ENCODE measurements at places on chromosomes 2 and 18.

GRCh38 chr18:42107691-42108450 lies 152.8 kb downstream of the PIK3C3 start:
- DNase-seq, result no peak

- no peak for DNase-seq
Observed at GRCh38 chr2:187644486-187644885, 90.3 kb upstream of the TFPI start.

DNA sequence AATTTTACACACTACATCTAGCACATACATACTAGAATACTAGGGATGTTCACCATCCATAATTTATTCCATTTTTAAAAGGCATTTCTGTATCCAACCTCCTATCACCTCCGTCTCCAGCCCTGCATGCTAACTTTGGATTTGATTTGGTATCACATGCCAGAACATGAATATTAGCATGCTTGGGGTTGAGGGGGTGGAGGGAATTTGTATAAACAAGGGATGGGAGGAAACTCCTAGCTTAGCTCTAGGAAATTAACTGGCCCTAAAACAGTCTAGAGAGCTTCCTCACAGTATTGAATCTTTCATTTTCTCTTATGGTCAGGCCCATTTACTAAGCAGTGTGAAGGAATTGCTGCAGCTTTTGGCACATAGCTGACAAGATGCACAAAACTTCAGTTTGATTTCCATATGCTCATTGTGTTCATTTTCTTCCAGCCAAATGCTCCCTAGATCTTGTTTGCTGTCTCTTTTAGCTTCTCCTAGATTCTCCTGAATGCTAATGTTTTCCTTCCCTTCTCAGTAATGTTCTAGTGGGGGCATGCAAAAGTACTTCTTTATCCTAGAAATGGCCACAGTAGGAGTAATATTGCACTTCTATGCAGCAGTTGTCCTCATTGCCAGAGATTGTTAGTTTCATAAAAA lies 135.2 kb downstream of the VWC2L start:
- no peak for DNase-seq

DNA sequence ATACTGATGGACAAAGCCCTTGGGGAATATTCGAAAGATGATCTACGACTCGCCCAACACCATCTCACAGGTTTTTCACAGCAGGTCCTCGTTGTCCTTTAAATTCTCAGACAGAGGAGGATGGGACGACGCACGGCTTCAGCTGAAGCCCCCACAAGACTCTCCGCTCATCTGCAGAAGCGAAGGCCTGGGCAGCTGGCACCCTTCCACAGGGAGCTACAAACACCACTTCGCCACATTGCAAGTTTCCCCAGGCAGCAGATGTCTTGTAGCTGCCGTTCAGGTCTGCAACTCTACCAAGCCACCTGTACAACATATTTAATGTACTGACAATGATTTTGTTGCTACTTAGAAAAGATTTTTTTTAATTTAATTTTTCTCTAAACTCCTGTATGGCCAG lies 642.9 kb downstream of the ZEB2 start:
- peak; percentile 49 for DNase-seq

GRCh38 chr2:234444893-234445292 lies 52.0 kb downstream of the ARL4C start:
- DNase-seq, result no peak

DNA sequence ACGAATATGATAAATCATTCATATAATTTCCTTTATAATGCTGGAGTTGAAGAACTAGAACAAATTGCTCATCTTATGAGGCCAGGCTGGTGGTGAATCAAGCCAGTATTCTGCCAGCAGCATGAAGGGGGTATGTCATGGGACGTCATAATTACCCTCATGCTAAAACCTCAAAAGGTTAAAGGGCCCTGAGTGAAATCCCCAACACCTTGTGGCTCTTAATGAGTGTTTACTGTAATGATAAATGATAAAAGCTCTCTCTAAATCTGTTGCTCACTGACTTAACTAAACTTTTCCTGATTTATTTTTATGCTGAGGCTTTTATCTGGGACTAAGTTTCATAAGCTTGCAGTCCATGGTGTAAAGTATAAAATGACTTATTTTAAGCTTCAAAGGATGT lies 18.3 kb upstream of the NEDD4L start:
- DNase-seq, result no peak

DNA sequence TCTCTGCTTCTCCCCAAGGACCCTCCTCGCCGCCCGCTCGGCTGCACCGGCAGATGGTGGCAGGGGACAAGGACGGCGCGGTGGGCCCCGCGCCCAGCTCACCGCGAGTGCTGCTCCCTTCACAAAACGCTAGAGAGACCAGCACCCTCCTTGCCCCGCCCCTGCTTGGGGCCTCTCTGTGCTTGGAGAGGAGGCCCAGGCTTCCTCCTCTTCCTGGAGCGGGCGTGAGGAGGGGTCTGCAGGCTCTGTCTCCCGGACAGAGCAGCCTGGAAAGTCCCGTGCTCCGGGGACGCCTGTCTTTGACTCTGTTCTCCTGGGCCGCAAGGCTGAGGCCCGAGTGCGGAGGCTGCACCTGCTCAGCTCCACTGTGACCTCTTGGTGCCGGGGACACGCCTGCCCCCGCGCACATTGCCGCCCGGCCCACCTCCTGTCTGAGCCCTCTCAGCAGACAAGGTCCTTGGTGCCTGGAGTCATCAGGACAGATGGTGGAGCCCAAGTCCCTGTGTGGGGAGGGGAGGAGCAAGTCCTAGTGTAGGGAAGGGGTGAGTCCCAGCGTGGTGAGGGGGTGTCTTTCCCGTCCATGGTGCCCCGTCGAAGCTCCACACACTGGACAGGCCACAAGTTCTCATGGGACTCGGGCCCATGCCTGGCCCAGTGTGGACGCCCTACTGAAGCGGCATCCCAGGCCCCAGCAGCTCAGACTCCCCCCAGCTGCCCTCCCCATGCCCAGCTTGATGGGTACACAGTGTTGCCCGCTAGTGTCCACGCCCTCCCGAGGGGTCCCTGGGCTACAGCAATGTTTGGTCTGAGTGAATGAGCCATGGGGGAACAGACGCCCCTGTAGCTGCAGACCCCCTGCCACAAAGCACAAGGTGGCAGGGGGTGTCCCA lies 33.8 kb downstream of the RTP5 start:
- peak; percentile 34 for DNase-seq

DNA sequence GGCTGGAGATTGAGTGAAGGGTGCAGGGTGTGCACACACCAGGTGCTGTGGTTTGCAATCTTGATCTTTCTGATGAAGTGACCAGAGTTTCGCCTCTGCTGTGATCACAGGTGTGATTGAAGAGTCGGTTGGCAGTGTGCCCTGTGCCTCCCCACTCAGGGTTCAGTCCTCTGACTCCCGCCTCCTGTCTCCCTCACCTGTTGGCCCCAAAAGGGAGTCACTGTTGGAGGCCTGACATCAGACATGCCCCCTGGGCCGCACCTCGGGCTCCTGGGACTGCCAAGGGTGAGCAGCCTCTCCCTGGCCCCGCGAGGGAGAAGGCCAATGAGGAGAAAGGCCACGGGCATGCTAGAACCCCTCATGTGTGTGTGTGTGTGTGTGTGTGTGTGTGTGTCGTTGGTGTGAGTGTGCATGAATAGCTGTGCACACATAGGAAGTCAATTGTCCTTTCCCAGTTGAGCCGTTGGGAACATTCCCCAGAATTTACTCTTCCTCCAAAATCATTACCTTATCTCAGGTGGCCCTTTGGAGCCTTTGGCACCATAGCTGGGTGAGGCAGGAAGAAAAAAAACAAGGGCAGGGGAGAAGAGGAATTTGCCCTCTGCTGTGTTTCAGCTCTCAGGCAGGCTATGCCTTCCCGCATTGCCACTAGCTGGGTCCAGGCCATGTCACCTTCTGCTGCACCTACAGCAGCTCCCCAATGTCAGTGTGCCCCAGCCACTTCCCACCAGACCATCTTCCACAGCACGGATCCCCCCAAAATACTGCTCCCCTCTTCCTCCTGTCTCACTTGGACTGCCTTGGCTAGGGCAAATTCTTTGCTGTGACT lies 78.1 kb upstream of the LAPTM4A start:
- no peak for DNase-seq

DNA sequence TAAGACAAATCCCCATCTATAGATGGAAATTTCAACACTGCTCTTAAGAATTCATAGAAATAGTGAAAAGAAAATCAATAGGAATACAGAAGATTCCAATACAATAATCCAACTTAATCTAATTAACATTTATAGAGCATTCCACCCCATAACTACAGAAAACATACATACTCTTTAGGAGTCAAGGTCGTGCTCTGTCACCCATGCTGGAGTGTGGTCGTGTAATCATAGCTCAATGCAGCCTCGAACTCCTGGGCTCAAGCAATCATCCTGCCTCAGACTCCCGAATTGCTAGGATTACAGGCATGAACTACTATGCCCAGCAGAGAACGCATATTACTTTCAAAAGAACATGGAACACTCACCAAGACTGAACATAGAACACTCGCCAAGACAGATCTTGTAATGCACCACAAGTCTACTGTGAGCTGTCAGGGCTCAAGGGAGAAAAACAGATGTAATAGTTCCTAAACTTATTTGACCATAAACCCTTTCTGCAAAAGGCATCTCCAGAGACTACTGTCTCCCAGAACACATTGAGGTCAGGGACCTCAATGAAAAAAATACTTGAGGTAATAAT lies 14.1 kb downstream of the MEMO1 start:
- no peak for DNase-seq

GRCh38 chr2:172596776-172597175 lies 40.9 kb downstream of the PDK1 start:
- DNase-seq, result no peak

DNA sequence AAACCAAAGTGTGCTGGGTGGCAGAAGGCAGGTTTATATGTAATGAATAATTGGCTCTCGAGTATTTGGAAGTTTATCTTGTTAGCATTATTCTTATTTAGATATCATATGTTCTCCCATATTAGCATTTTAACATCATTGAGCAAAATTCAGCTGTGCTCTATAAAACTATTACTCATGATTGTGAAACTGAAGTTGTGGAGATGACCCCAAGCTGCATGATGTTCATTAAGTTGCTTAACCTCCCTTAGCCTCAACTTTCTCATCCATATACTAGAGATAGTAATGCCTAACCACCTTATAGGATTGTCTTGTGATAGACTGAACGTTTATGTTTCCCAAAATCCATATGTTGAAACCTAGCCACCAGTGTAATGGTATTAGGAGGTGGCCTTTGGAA lies 346.3 kb downstream of the SATB2 start:
- no peak for DNase-seq

- DNase-seq, result peak; percentile 55
Observed at GRCh38 chr2:170966648-170967396, 37.8 kb downstream of the GORASP2 start.
